ENCODE measurements at places on chromosomes 11 and 22. TPM values are rescaled to one million over a fixed set of nuclear protein-coding genes. Genes with fewer than 3 reads are reported as not detected.

CHRNA10 gene
- 0.97 TPM for total RNA-seq

ANO9 gene
- not detected for total RNA-seq

MS4A3 gene
- total RNA-seq, result not detected

HIKESHI gene
- total RNA-seq, result 55.9 TPM

EFCAB6 gene
- 0.65 TPM for total RNA-seq

EXPH5 gene
- total RNA-seq, result not detected

KRTAP5-9 gene
- total RNA-seq, result not detected

ZFP91 gene
- 22.0 TPM for total RNA-seq

BIRC3 gene
- under 0.01 TPM for total RNA-seq

USP2 gene
- total RNA-seq, result not detected

GUCY1A2 gene
- 6.0 TPM for total RNA-seq

BRSK2 gene
- total RNA-seq, result 0.16 TPM

PHRF1 gene
- total RNA-seq, result 13.0 TPM

TLCD5 gene
- total RNA-seq, result 1.1 TPM

C22orf15 gene
- not detected for total RNA-seq

TAGLN gene
- total RNA-seq, result 3,420 TPM

MS4A10 gene
- not detected for total RNA-seq

DEFB131B gene
- not detected for total RNA-seq

LAYN gene
- total RNA-seq, result 9.6 TPM

ZNF280A gene
- total RNA-seq, result not detected

PAMR1 gene
- total RNA-seq, result 206 TPM

SYNGR1 gene
- 13.0 TPM for total RNA-seq

SYT8 gene
- 6.0 TPM for total RNA-seq

HIC2 gene
- total RNA-seq, result 3.4 TPM

CRACR2B gene
- 0.32 TPM for total RNA-seq

RAB39A gene
- total RNA-seq, result not detected

LBHD1 gene
- total RNA-seq, result 1.1 TPM

LUZP2 gene
- total RNA-seq, result not detected

FOLR2 gene
- total RNA-seq, result not detected

B3GAT3 gene
- 44.4 TPM for total RNA-seq

DCHS1 gene
- total RNA-seq, result 1.9 TPM

PANX3 gene
- not detected for total RNA-seq

FLRT1 gene
- total RNA-seq, result under 0.01 TPM

CSNK2A3 gene
- total RNA-seq, result 0.54 TPM

PARVA gene
- total RNA-seq, result 58.3 TPM

SCUBE1 gene
- not detected for total RNA-seq

KLHDC7B gene
- not detected for total RNA-seq

All from cardiac atrium fibroblast (primary cell).